Activated naive CD4-positive, alpha-beta T cell treated with anti-CD3 and anti-CD28 coated beads for 36 hours (primary cell): ENCODE measurements at places on chromosomes 11 and 22. TPM values are rescaled to one million over a fixed set of nuclear protein-coding genes. Genes with fewer than 3 reads are reported as not detected.
A peak's percentile ranks its signal among the peaks of the same experiment; 100 is the strongest.

- no peak overlapping the region for H3K4me3 ChIP-seq
- no peaks in the 10 kb centered on the region for H3K4me1 ChIP-seq
- no peaks in the 10 kb centered on the region for H3K36me3 ChIP-seq
- peaks cover 4% of the 10 kb centered on the region for H3K27me3 ChIP-seq
- no peak overlapping the region for H3K27ac ChIP-seq
- DNase-seq = no peak
These were observed 118.0 kb downstream of the GRIK4 start for GRCh38 chr11:120629407-120630080.

- peaks cover 3% of the 10 kb centered on the region for H3K36me3 ChIP-seq
- no peaks in the 10 kb centered on the region for H3K27me3 ChIP-seq
- peak overlapping the region; percentile 94 for H3K4me3 ChIP-seq
- peaks cover 27% of the 10 kb centered on the region for H3K4me1 ChIP-seq
These were observed 516 bp upstream of the SERPINH1 start for GRCh38 chr11:75561426-75562047.

Gene DENND6B
- total RNA-seq = 2.1 TPM

DNA sequence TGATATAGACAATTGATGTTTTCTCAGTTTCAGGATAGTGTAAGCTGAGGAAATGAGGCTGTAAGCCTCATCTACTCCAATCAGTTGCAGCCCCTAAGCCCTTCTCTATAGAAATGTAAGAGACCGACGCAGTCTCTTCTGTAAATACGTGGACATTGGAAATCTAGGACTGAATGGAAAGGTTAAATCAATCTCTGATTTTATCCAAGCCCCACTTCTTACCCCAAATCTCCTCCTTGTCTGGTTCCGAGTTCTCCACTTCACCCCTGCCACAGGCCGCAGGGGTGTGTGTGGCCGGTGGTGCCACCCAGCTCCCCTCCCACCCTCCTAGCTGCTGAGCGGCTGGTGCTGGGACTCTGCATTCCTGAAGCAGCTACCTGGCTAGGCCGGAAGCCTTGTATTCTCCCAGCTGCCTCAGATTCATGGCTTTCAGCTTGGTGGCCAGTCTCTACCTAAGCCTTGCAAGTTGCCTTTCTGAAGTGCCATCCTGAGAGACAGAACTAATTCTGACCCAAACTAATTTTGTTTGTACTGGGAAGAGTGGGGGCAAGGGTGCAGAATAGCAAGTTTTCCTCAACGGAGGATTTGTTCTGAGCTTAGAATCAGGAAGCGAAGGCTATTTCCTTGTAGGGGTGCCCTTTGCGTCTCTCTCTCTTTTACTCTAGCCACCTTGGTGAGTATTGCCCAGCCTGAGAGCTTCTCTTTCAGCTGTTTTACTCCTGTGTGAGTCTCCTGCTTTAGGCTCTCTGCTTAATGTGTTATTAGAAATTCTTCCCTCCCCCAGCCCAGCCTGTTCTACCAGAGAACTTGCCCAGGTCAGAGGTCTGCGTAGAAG, 749 bp downstream of the VWA5A start:
- peaks cover 18% of the 10 kb centered on the region for H3K36me3 ChIP-seq
- peaks cover 9% of the 10 kb centered on the region for H3K4me1 ChIP-seq
- peak; percentile 22 for DNase-seq
- peak overlapping the region; percentile 56 for H3K27ac ChIP-seq
- peak overlapping the region; percentile 82 for H3K4me3 ChIP-seq

Gene SLCO2B1
- total RNA-seq = not detected

DNA sequence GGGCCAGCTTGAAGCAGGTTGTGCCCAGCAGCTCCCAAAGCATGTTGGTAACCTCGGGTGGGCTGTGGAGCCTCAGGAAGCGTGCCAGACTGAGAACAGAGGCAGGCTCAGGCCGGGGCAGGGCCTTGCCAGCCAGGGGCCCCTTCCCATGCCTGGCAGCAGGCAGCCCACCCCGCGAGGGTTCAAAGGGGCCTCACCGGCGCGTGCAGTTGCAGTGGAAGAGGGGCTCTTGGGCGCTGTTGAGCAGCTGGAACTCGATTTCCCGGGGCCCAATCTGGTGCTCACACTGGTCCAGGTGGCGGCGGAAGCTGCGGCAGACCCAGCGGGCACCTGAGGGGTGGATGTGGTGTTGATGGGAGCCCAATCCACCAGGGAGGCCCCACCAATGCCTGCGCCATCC, 3.6 kb downstream of the PLA2G3 start:
- no peak for DNase-seq
- H3K4me3 ChIP-seq = no peak overlapping the region
- no peak overlapping the region for H3K27ac ChIP-seq
- H3K36me3 ChIP-seq = no peaks in the 10 kb centered on the region

DNA sequence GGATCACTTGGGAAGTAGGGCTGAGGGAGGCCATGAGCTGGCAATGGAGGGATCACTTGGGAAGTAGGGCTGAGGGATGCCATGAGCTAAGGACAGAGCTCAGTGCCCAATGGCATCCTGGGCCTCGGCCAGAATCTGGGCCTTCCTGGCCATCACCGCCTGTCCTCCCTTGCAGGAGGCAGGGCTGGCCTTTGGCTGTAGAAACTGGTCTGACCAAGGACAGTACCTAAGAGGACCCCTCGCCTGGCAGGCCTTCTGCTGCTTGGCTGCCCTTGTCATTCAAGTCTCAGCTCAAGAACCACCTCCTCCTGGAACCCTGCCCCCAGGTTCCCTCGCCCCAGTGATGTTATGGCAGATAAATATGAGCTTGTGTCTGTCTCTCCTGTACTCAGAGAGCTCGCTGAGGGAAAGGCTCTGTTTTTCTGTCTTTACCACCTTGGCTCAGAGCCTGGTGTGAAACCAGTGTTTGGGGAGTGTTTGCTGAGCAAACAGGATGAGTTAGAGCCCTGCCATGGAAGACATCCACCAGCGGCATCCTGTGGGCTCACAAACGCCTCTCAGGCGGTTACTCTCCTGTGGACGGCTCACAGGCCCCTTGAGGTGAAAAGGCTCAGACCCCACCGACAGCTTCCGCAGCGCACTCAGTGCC, 19.3 kb upstream of the RASL10A start:
- no peak overlapping the region for H3K27ac ChIP-seq
- DNase-seq = no peak
- no peaks in the 10 kb centered on the region for H3K4me1 ChIP-seq

Gene PMM1
- 35.6 TPM for total RNA-seq

DNA sequence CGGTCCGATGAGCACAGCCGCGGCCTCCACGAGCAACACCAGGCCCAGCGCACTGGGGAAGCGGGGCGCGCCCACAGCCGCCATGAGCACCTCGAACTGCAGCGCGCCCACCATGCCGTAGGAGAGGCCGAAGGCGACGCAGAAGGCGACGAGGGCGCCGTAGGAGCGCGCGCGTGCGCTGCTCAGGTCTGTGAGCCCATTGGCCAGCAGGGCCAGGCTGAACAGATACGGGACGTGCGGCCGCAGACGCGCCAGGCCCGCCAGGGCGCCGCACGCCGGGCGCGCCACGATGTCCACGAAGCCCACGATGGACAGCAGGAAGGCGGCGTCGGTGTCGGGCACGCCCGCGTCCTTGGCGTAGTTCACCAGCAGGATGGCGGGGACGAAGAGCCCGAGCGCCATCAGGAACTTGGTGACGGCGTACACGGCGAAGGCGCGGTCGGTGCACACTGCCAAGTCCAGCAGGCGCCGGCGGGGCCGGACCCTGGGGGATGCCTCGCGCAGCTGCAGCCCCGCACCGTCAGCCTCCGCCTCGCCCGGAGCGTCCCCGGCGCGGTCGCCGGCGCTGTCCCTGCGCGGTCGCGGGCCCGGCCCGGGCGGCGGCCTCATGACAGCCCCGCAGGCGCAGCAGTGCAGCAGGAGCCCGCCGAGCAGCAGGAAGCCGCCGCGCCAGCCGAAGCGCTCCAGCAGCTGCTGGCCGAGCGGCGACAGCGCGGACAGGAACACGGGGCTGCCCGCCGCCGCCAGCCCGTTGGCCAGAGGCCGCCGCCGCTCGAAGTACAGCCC, 2.9 kb downstream of the SLC16A8 start:
- H3K27ac ChIP-seq = no peak overlapping the region
- no peaks in the 10 kb centered on the region for H3K4me1 ChIP-seq
- H3K36me3 ChIP-seq = no peaks in the 10 kb centered on the region

- DNase-seq = no peak
- peaks cover 23% of the 10 kb centered on the region for H3K27me3 ChIP-seq
- H3K36me3 ChIP-seq = no peaks in the 10 kb centered on the region
- no peaks in the 10 kb centered on the region for H3K4me1 ChIP-seq
- no peak overlapping the region for H3K27ac ChIP-seq
These were observed 7.1 kb upstream of the LRRC55 start for GRCh38 chr11:57174656-57175055.

DNA sequence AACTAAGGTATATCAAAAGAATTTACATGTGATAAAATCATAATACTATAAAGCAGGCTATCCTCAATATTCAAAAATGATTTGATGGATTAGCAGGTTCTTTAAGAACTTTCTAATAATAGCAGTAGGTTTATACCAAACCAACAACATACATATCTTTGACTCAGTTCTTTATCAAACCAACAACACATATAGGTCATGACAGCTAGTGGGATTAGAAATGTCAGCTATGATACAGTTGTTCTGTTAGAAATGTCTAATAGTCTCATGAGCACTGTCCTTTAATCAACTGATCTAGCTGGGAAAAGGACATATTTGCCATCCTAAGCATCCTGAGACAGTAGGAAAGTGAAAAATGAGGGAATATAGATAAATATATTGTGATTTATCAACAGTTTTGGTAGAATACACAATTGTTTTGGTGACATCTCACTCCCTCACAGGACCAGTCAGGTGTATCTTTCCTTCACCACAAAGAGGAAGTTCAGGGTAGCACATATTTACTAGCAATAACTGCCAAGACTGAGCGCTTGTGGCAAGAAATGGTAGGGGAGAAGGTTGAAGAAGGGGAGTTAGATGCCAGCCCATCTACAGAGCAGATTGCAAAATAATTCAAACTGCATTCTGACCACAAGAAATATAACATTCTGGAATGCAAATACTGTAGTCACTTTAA, 90.8 kb upstream of the APOA1 start:
- H3K27me3 ChIP-seq = no peaks in the 10 kb centered on the region
- H3K4me1 ChIP-seq = peaks cover 66% of the 10 kb centered on the region
- H3K27ac ChIP-seq = peak overlapping the region; percentile 61
- H3K4me3 ChIP-seq = peak overlapping the region; percentile 4
- H3K36me3 ChIP-seq = peaks cover 8% of the 10 kb centered on the region

- no peak for DNase-seq
- H3K27me3 ChIP-seq = no peaks in the 10 kb centered on the region
- peaks cover 70% of the 10 kb centered on the region for H3K4me1 ChIP-seq
These were observed 59.6 kb upstream of the CCDC89 start for GRCh38 chr11:85745626-85746025.

GRCh38 chr11:3091846-3092602, 34.8 kb upstream of the CARS1 start:
- no peaks in the 10 kb centered on the region for H3K4me1 ChIP-seq
- no peaks in the 10 kb centered on the region for H3K27me3 ChIP-seq
- H3K36me3 ChIP-seq = no peaks in the 10 kb centered on the region

DNA sequence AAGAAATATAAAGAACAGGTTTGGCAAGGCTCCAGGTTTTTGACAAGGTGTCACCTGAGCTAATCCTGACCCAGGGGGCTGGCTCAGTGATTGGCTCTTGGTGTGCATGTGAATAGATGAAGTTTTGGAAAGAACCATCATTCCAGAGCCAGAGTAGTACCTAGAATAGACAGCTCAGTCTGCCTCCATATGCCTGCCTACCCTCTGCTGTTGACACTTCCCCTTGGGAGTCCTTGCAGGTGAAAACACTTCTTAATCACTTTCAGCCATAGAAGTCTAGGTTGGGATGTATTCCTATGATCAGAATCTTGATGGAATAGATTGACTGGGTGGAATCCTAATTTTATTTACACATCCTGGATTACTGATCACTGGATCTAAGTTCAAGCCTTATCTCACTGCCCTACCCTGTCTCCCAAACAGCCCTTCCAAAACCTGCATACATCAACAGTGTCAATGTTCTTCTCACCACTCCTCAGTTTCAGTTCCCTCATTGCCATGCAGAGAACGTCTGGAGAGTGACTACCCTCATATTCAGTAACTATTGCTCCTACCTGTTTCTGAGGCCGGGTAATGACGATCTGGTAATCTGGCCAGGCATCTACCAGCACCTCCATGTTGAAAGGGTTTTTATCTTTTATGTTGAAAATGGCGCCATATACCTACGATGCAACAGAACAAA, 6.7 kb downstream of the GLYATL2 start:
- H3K36me3 ChIP-seq = no peaks in the 10 kb centered on the region
- no peak for DNase-seq
- H3K27ac ChIP-seq = no peak overlapping the region
- H3K27me3 ChIP-seq = peaks cover 29% of the 10 kb centered on the region

Gene CHRM1
- total RNA-seq = not detected

- H3K4me1 ChIP-seq = no peaks in the 10 kb centered on the region
- no peak overlapping the region for H3K27ac ChIP-seq
- H3K4me3 ChIP-seq = no peak overlapping the region
- no peaks in the 10 kb centered on the region for H3K27me3 ChIP-seq
These were observed 26.2 kb downstream of the ELF5 start for GRCh38 chr11:34487430-34487829.

- peaks cover 9% of the 10 kb centered on the region for H3K27me3 ChIP-seq
- no peak overlapping the region for H3K4me3 ChIP-seq
- no peak for DNase-seq
These were observed 1.6 kb downstream of the LRRN4CL start for GRCh38 chr11:62687508-62688396.

Gene MMP27
- total RNA-seq = not detected

- H3K4me1 ChIP-seq = no peaks in the 10 kb centered on the region
- H3K27me3 ChIP-seq = no peaks in the 10 kb centered on the region
- no peak overlapping the region for H3K27ac ChIP-seq
- DNase-seq = no peak
- no peak overlapping the region for H3K4me3 ChIP-seq
- no peaks in the 10 kb centered on the region for H3K36me3 ChIP-seq
These were observed 43.2 kb upstream of the ACCSL start for GRCh38 chr11:44004452-44005062.

Gene PTPRJ
- 10.7 TPM for total RNA-seq

GRCh38 chr11:36361901-36362391, 65.9 kb downstream of the PRR5L start:
- H3K4me3 ChIP-seq = no peak overlapping the region
- H3K27me3 ChIP-seq = peaks cover 45% of the 10 kb centered on the region
- no peak for DNase-seq

DNA sequence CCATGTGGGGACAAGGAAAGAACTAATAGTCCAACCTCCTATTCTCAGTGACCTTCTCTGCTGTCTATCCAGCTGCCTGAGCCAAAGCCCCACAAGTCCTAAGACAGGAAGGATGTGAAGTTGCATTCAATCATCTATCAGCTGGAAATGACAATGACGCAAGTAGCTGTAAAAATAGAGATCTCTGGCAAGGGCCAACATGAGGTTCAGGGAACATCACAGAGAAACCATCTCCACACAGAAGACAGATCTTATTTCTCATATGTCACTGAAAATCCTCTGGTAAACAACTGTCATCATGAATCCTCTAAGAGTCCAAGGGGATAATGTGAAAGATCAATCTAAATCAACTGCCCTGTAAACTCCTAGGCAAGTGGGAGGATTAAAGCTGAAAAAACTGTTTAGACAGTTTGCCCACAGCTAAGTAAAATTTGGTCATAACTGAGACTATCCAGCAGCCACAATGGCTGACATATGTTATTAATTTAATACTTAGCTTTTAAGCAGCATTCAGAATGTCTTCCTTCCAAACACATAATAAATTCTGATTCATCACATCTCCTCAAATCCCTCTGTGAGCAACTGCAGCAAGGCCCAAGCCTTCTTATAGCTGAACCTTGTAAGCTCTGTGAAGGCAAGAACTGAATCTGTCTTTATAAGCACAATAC, 52.1 kb downstream of the ALG9 start:
- no peak overlapping the region for H3K27ac ChIP-seq
- H3K36me3 ChIP-seq = peaks cover 6% of the 10 kb centered on the region
- H3K4me3 ChIP-seq = no peak overlapping the region
